ENCODE measurements at places on chromosomes 5 and 9.

- DNase-seq = no peak
Observed at GRCh38 chr5:187042-187431, 4.3 kb upstream of the LRRC14B start.

DNA sequence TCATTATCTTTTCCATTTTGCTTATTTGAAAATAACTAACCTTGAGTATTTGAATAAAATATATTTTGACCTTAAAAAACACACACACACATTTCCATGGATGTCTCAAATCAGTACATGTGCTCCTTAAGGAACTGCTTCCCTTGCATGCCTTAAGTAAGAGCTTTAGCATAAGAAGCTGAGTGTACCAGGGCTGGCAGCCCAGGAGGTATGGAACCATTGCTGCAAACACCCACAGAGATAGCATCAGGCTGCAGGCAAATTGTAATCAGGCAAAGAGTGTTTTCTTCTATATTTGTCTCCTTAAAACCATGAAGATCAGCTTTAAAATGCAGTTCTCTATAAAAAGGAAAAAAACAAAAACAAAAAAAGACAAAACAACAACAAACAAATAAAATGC lies 160.6 kb downstream of the PLK2 start:
- DNase-seq = no peak

- no peak for DNase-seq
Observed at GRCh38 chr5:157947156-157947555, 88.2 kb upstream of the CLINT1 start.

DNA sequence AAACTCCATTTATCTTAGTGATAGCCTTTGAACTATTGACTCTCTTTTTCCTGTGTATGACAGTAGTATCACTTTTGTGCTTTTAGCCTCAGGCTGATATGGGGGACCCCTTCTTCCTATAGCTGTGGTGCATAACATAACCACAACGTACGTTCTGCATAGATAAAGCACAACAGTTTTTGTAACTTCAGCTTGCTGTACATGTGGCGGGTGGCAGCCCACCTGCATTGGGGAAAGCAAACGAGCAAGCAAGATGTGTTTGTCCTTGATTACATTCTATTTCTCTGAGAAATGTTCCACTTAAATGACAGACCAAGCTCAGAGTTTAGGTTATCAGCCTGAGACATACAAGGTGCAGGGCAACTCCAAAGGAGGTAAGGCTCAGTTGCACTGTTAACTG lies 309.4 kb downstream of the KDM4C start:
- no peak for DNase-seq

DNA sequence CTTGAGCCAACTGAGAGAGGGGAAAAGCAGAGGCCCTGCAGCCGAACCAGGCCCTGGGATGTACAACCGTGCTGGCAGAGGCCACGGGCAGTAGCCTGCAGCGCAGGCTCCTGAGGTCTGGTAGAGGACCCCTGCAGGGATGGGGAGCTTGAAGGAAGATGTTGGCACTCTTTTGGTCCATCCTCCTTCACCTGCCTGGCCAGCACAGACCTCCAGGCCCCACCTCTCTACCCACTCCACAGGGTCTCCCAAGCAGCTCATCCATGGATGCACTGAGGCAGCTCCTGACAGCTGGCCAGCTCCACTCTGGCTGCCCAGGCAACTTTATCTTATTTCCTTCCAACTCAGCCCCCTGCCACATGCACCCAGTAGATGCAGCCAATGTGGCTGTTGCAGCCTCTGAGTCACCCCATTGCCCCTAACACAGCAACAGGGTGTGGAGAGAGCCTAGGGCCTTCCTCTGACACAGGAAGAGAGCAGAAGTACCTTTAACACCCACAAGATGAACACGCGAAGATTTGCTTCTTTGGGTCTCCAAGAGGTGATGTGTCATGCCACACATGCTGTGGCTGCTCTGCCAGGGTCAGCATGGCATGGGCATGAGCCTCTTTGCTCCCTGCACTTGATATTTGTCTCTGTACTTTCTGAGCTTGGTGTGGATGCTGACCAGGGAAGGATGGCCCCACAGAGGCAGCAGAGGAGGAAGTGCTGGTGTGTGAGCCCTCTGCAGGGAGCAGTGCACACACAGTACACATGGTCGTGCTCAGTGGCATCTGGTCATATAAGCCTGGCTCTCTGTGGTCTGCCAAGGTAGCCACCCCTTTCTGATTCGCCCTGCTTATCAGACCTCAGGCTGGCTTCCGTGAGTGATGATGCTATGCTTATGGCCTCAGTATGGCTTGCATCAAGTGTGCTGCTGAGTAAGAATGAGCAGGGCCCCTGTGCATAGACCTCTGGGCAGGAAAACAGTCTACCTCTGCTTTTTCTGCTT lies 117.2 kb downstream of the NRG2 start:
- DNase-seq = no peak

DNA sequence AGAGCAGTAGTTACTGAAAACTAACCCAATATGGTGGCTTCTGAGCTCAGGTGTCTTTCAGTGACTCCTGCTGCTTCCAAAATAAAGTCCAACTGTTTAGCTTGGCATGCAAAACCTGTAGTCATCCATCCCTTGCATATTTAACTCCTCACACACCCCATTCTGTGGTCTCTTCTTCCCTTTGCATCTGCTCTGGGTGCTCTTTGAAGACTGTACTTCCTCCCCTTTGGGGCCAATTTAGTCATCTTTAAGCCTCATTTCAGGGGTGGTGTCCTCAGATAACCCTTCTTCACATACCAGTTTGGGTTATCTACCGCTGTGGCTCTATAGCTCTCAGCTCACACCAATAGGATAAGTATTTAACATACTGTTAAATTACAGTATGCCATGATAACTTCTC lies 209.9 kb upstream of the DMRT1 start:
- no peak for DNase-seq

GRCh38 chr9:108850293-108850897 lies 5.4 kb downstream of the ACTL7B start:
- no peak for DNase-seq

DNA sequence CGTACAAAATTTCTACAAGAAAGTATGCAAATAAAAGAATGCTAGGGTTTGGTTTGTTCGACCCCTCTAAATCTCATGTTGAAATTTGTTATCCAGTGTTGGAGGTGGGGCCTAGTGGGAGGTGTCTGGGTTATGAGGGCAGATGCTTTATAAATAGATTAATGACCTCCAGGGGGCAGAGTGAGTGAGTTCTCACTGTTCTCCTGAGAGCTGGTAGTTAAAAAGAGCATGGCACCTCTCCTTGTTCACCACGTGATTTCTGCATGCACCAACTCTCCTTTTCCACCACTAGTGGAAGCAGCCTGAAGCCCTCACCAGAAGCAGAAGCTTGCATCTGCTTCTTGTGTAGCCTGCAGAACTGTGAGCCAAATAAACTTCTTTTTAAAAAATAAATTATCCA lies 50.4 kb upstream of the FAM170A start:
- no peak for DNase-seq

GRCh38 chr5:39526914-39527477 lies 102.2 kb upstream of the DAB2 start:
- DNase-seq = no peak

GRCh38 chr5:168878135-168878745 lies 299.1 kb upstream of the PANK3 start:
- DNase-seq = no peak

- no peak for DNase-seq
Observed at GRCh38 chr5:117487556-117487955, 912.9 kb upstream of the SEMA6A start.

DNA sequence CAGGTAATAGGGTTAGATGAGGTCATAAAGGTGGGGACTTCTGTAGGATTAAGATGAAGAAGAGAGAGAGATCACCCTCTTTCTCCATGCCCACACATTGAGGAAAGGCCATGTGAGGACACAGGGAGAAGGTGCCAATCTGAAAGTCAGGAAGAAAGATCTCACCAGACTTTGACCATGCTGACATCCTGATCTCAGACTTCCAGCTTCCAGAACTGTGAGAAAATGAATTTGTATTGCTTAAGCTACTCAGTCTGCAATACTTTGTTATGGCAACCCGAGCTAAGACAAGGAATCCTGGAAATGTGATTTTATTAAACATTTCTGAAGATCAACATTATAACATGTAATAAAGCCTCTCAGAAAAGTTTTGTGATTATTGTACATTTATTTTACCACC lies 3.5 kb upstream of the CSNK1G3 start:
- DNase-seq = no peak

DNA sequence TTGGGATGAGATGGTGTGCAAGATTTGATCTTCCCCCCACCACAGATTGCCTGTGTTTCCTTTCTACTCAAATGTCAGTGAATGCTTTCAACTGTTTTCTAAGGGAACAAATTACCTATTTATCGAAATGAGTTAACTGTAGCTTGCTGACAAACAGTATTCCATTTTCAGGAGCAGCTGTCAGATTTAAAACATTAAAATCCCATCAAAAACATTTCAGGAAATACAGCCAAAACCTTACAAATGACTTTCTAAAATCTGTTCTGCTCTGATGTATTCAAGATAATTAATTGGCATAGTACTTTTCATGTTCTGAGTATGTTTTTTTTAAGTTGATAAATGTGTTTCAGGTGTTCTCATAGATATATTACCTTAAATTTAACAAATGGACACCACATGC lies 158.0 kb upstream of the DMRTA1 start:
- no peak for DNase-seq

- no peak for DNase-seq
Observed at GRCh38 chr5:7978991-7979390, 110.0 kb downstream of the MTRR start.

DNA sequence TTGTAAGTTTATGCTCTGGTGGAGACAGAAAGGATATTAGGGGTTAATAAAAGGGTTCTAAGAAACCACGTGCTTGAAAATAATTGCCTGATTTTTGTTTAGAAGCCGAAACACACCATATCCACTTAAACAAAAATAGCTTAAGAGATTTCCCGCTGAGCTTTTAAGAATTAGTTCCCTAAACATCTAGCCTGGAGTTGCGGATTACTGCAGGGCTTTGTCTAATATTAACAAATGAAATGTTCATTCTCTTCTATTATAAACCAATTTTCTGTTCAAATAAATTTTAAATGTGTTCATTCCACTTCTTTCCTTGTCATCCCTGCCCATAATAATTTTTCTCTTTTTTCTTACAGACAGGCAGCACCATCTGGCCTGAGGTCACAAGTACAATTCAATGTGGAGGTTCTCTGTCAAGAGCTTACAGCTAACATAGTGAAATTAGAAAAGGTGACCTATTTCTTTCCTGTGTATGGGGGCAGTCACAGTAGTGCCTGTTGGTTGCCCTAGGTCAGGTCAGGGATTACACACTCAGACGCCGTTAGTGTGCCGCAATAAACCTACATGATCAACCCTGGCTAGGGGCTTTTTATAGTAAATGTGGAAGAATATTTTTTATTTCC lies 65.3 kb downstream of the GRAMD2B start:
- no peak for DNase-seq

DNA sequence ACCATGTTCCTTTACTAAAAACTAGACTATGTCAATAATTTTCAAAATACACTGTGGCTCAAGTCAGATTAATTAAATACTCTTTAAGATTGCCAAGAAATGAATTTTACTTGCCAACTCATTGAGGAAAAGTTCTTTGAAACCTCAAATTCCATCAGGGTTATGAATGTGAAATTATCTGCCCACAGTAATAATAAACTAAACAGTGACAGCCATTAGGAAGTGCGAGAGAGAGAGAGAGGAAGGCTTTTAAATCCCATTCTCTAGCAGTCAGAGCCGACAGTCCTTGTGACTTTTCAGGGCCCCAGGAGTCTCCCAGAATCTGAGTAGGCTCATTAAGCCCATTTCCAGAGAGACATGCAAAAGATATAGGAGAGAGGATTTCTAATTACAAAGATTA lies 236.1 kb downstream of the MARCHF11 start:
- DNase-seq = no peak

DNA sequence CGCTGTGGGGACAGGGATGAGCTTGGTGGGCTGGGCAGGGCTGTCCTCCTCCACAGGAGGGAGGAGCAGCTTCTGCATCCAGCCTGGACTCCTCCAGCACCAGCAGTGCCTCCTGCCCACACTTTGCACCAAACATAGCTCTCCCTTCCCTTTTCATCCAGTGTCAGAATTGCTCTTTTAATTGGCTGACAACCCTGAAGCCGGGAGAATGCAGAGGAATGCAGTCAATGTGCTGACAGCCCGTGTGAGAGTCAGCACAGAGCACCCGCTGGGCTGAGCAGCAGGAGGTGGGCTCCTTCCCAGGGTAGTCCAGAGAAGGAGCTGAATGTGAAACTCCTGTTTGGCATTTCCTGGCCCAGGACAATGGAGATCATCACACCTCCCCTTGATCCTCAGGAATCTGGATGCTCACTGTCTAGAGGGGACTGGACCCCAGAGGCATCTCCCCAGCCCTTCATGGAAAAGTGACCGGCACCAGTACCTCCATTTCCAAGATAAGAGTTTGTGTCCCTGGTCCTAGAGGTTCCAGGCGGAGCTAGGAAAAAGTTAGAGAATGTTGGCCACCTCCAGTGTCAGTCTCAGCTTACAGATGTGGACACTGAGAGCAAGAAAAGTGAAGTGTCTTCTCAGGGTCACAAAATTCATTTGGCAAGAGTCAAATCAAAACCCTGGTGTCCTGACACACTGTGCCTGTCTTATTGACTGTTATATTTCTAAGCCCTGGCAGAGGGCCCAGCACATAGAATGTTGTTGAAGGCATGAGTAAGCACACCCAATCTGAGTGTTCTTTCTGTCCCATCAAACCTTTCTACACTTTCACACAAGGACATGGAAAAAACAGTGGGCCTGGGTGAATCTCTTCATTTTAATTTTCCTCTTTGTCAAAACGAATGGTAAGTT lies 202.1 kb downstream of the SNX18 start:
- DNase-seq = no peak

DNA sequence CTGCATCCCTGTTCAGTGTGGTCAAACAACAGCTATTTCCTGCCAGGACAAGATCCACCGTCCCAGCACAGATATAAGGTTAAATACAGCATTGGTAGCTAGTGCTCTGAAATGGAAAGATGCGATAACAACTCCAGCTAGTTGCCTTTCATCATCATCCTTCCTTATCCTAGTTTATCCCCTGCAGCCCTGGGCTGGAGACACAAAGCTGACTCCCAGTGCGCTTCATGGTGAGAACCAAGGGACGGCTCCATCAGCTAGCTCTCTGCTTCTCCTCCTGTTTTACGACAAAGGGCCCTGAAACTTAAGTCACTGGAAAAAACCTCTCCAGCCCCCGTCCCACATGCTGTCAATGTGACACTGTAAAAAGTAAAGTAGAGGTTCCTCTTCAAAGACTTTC lies 37.9 kb downstream of the CDC14B start:
- no peak for DNase-seq

- no peak for DNase-seq
Observed at GRCh38 chr9:111900151-111900857, 3.7 kb downstream of the UGCG start.
